Glutamatergic neuron (in vitro differentiated cells): ENCODE measurements at places on chromosomes 16 and 17. TPM values are rescaled to one million over a fixed set of nuclear protein-coding genes. Genes with fewer than 3 reads are reported as not detected.
A peak's percentile ranks its signal among the peaks of the same experiment; 100 is the strongest.

DNA sequence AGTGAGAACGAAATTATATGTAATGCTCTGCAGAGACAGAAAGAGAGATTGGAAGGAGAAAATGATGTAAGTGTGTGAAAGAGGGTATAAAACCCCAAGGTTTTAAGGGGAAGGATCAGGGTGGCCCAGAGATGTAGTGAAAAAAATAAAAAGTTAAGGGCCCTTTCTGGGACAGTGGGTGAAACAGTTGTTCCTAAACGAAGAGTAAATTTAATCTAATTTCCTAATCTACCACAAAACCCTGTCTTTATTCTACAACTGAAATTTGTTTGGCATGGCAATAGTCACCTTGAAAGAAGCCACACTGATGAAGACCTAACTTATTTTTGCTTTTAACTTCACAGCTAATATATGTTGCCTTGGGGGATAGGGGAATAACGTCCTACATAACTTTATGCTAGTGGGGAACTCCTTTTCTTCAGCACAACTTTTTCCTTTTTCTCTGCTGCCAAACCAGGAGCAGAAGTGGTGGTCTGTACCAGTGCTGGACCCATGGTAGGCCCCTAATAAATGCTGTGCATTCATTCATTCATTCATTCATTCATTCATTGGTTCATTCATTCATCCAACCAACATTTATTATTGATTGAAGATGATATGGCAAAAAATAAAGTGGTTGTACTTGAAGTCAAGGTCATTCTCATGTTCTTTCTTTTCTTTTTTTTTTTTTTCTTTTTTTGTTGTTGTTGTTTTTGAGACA lies 25.4 kb downstream of the CALCOCO2 start:
- no peak overlapping the region for H3K4me3 ChIP-seq
- no peak overlapping the region for H3K27ac ChIP-seq
- H3K27me3 ChIP-seq = no peaks in the 10 kb centered on the region
- H3K36me3 ChIP-seq = no peaks in the 10 kb centered on the region
- DNase-seq = no peak

GRCh38 chr17:7703584-7704479 lies 1.2 kb upstream of the EFNB3 start:
- peaks cover 21% of the 10 kb centered on the region for H3K27me3 ChIP-seq
- H3K27ac ChIP-seq = peak overlapping the region; percentile 62
- peak overlapping the region; percentile 86 for H3K4me3 ChIP-seq
- no peaks in the 10 kb centered on the region for H3K36me3 ChIP-seq

DNA sequence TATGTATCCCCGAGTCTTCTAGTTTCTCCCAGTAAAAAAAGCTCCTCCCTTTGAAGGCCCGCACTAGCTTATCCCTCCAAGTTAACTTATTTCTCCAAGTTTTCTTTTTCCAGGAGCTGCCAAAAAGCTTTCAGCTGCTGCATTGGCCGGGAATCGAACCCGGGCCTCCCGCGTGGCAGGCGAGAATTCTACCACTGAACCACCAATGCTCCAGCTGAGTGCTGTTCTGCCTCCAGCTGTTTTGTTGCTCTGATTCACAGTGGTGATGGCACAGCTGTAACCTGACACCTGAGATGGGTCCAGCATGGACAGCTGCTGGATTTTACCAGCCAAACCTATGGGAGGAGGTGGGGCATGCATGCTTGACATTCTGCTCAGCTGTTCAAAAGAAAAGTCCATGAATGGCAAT lies 22.1 kb downstream of the VAC14 start:
- H3K36me3 ChIP-seq = peaks cover 5% of the 10 kb centered on the region
- H3K27me3 ChIP-seq = no peaks in the 10 kb centered on the region
- H3K27ac ChIP-seq = no peak overlapping the region
- H3K4me3 ChIP-seq = no peak overlapping the region
- no peaks in the 10 kb centered on the region for H3K4me1 ChIP-seq
- DNase-seq = no peak

- H3K27ac ChIP-seq = no peak overlapping the region
- no peak overlapping the region for H3K4me3 ChIP-seq
- peaks cover 42% of the 10 kb centered on the region for H3K4me1 ChIP-seq
These were observed 52.3 kb downstream of the RPTOR start for GRCh38 chr17:80596760-80597608.

DNA sequence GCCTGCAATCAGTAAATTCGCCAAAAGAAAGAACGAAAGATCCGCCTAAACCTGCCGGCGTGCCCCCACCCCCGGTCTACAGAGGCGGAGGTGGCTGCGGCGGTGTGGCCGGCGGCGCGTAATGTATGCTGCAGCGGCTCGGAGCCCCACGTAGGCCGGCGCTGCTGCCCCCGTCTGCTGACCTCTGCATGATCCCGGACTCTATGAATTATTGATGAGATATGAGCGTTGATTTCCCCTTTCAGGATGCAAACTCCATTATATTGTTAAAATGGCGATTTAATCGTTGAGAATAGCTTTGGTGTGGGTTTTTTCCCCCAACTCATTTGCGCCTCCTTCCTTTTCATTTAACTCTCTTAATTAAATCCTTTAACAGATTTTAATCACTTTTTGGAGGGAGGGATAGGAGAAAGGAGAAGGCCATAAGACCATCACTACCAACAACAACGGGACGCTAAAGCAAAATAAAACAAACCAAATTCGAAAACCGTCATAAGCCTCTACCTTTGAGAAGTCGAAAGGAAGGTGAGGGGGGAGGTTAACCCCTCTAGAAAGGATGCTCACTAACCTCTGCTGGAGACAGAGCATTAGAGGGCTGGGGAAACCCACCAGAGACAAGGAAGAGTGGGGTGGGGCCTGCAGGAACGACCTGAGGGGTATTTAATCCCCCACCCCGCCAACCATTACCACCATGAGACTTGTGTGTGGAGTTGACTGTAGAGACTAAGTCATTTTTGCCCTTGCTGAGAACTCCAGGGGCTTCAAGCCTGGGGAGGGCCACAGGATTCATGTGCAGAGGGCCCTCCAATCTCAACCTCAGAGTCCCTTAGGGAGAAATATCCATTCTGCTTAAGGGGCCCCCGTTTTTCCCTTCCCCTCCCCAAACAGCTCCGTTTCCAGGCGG lies 3.4 kb downstream of the HOXB3 start:
- H3K27me3 ChIP-seq = peaks cover 67% of the 10 kb centered on the region
- peak overlapping the region; percentile 45 for H3K4me3 ChIP-seq
- peaks cover 3% of the 10 kb centered on the region for H3K36me3 ChIP-seq
- H3K27ac ChIP-seq = no peak overlapping the region

- peak; percentile 73 for DNase-seq
- no peaks in the 10 kb centered on the region for H3K36me3 ChIP-seq
- peaks cover 4% of the 10 kb centered on the region for H3K27me3 ChIP-seq
- H3K27ac ChIP-seq = no peak overlapping the region
- H3K4me1 ChIP-seq = peaks cover 2% of the 10 kb centered on the region
These were observed 17.7 kb downstream of the PSMD11 start for GRCh38 chr17:32461853-32462617.

GRCh38 chr17:75614006-75614405 lies 19.2 kb upstream of the SMIM5 start:
- no peak overlapping the region for H3K4me3 ChIP-seq
- DNase-seq = no peak
- H3K27me3 ChIP-seq = peaks cover 2% of the 10 kb centered on the region
- no peaks in the 10 kb centered on the region for H3K36me3 ChIP-seq
- H3K27ac ChIP-seq = no peak overlapping the region

DNA sequence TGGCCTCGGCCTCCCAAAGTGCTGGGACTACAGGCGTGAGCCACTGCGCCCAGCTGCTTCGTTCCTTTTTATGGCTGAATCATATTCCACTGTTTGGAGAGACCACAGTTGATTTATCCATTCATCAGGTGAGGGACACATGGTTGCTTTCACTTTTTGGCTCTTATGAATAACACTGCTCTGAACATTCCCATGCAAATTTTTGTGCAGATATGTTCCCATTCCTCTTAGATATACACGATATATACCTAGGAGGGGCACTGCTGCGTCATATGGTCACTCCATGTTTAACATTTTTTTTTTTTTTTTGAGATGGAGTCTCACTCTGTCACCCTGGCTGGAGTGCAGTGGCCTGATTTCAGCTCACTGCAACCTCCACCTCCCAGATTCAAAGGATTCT lies 13.9 kb upstream of the GLIS2 start:
- DNase-seq = no peak
- no peaks in the 10 kb centered on the region for H3K36me3 ChIP-seq
- H3K4me1 ChIP-seq = peaks cover 38% of the 10 kb centered on the region
- no peak overlapping the region for H3K27ac ChIP-seq
- H3K27me3 ChIP-seq = peaks cover 18% of the 10 kb centered on the region

- peaks cover 4% of the 10 kb centered on the region for H3K27me3 ChIP-seq
- peaks cover 1% of the 10 kb centered on the region for H3K4me1 ChIP-seq
- H3K27ac ChIP-seq = no peak overlapping the region
- H3K4me3 ChIP-seq = no peak overlapping the region
- H3K36me3 ChIP-seq = no peaks in the 10 kb centered on the region
These were observed 47.6 kb downstream of the XPO6 start for GRCh38 chr16:28164140-28164539.

- peak overlapping the region; percentile 14 for H3K27ac ChIP-seq
- no peak for DNase-seq
- H3K36me3 ChIP-seq = peaks cover 16% of the 10 kb centered on the region
- peaks cover 16% of the 10 kb centered on the region for H3K27me3 ChIP-seq
These were observed 15.1 kb downstream of the SAMD14 start for GRCh38 chr17:50114849-50115357.

DNA sequence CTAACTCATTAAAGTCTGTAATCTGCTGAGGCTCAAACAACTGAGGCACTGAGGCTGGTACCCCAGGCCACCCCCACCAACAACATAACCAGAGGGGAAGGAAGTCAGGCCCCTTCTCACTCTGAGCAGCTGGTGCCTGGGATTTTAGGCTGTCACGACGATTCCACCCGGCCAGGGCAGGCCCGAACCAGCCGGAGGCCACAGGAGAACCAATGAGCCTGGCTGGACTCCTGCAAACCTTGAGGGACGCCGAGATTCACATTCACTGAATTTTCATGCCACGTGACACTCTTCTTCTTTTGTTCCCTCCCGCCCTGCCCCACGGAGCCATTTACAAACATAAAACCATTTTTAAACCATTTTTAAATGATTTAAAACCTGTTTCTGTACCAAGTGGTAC lies 48.1 kb downstream of the RPH3AL start:
- peaks cover 48% of the 10 kb centered on the region for H3K4me1 ChIP-seq
- H3K27me3 ChIP-seq = peaks cover 23% of the 10 kb centered on the region
- no peak for DNase-seq
- H3K36me3 ChIP-seq = no peaks in the 10 kb centered on the region
- H3K4me3 ChIP-seq = peak overlapping the region; percentile 42
- H3K27ac ChIP-seq = peak overlapping the region; percentile 77

DNA sequence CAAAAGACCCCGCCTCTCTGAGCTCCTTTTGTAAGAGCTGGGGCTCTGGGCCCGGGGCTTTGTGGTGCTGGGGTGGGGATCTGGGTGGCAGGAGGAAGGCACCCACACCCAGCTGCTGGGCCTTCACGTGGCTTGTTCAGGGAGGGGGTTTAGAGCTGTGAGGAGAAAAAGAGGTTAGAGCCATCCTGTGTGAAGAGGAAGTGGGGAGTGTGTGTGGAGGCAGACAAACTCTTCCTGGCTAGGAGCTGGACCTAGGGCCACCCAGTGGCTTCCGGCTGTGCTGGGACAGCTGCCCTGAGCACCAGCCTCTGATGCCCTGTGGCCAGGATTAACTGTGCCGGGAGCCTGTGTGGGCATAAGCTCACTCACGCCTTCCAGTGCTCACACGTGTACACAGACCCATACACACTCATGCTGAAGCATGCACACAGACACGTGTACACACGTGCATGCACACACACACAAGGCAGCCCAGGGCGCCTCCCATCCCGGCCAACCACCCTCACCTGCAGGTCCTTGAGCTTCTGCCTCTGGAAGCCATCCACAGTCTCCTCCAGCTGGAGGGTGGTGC lies 7.4 kb downstream of the CIBAR2 start:
- no peak overlapping the region for H3K4me3 ChIP-seq
- no peaks in the 10 kb centered on the region for H3K36me3 ChIP-seq
- H3K27ac ChIP-seq = no peak overlapping the region
- no peak for DNase-seq
- H3K4me1 ChIP-seq = no peaks in the 10 kb centered on the region

DNA sequence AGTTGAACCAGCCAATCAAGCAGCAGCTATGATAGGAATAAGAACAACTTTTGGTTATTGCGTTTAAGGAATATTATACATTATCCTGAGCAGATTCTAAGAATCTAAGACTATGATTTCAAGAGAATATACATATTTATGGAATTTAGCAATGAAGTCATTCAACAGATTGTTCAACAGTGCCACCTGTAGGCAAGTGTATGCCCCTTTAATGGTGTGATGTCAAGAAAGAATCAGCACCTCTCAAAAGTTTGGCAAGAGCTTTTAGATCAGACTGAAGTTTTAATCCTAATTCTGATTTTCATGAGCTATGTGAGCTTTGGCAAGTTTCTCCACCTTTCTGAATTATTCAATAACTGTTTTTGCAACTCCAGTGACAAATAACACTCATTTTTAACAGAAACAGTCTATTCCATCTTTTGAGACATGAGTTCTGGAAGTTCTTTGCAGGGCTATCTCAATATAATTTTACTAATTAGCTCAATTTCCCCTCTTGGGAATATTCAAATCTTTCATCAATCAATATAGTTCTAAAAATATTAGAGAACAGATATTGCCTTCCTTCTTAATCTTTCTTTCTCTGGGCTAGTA lies 474.3 kb upstream of the TOM1L1 start:
- no peak overlapping the region for H3K4me3 ChIP-seq
- peaks cover 4% of the 10 kb centered on the region for H3K36me3 ChIP-seq
- H3K27me3 ChIP-seq = no peaks in the 10 kb centered on the region
- DNase-seq = no peak

GRCh38 chr16:2966808-2967191 lies 2.3 kb upstream of the PAQR4 start:
- no peak for DNase-seq
- H3K27ac ChIP-seq = no peak overlapping the region
- peaks cover 8% of the 10 kb centered on the region for H3K4me1 ChIP-seq

DNA sequence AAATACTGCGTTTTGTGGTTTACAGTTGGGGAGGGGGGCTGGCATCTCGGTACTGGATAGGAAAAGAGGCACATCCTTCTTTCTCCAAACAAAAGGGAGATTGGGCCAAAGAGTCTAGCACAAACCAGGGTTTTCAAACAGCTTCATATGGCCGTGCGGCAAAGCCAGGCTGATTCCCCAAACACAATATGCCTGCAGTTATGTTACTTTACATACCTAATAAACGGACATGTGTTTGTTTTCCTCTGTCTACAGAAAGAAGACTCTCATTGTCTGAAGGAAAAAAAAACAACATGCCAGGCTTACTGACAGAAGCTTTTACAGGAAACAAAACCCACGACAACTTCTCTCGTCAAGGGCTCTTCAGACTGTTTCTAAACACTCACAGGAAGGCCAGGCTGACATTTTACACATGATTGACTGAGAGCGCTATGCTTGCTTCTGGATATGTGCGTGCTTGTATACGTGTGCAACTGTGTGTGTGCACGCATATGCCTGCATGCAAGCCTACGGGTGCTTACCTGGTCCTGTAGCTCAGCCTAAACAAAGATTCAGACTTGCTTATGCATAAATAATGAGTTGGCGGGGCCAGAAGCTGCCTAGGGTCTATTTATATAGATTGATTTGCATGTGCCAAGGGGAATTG lies 461.0 kb upstream of the C16orf82 start:
- no peaks in the 10 kb centered on the region for H3K36me3 ChIP-seq
- peaks cover under 1% of the 10 kb centered on the region for H3K27me3 ChIP-seq
- H3K4me1 ChIP-seq = no peaks in the 10 kb centered on the region
- H3K27ac ChIP-seq = no peak overlapping the region
- no peak overlapping the region for H3K4me3 ChIP-seq

MT1X gene
- total RNA-seq = 9.5 TPM

PIRT gene
- 0.32 TPM for total RNA-seq

TBC1D3D gene
- 2.2 TPM for total RNA-seq

TADA2A gene
- 30.6 TPM for total RNA-seq

QRICH2 gene
- total RNA-seq = 12.2 TPM

TEKT5 gene
- not detected for total RNA-seq

ST6GALNAC1 gene
- not detected for total RNA-seq

PRM2 gene
- total RNA-seq = not detected

FBXL16 gene
- 85.1 TPM for total RNA-seq

ABCC6 gene
- total RNA-seq = 2.7 TPM

CCR7 gene
- not detected for total RNA-seq

NPIPA2 gene
- total RNA-seq = 21.2 TPM

PRSS36 gene
- total RNA-seq = 0.61 TPM
